Kidney (tissue), 22 donors: ENCODE measurements at places on chromosomes 5 and 9.
A peak's percentile ranks its signal among the peaks of the same experiment; 100 is the strongest.

DNA sequence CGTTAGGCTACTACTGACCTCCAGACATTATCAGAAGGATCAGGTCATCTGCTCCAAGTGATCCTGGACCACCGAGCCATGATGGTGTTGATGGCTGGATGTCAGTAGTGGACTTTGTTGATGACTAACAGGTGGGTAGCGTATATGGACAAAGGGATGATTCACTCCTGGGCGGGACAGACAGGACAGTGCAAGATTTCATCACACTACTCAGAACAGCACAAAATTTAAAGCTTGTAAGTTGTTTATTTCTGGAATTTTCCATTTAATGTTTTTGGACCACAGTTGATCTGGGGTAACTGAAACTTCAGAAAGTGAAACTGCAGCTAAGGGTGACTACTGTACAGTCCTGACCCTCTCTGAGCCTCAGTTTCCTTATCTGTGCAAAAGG, 12.7 kb downstream of the PDGFRB start:
- DNase-seq = no peak

DNA sequence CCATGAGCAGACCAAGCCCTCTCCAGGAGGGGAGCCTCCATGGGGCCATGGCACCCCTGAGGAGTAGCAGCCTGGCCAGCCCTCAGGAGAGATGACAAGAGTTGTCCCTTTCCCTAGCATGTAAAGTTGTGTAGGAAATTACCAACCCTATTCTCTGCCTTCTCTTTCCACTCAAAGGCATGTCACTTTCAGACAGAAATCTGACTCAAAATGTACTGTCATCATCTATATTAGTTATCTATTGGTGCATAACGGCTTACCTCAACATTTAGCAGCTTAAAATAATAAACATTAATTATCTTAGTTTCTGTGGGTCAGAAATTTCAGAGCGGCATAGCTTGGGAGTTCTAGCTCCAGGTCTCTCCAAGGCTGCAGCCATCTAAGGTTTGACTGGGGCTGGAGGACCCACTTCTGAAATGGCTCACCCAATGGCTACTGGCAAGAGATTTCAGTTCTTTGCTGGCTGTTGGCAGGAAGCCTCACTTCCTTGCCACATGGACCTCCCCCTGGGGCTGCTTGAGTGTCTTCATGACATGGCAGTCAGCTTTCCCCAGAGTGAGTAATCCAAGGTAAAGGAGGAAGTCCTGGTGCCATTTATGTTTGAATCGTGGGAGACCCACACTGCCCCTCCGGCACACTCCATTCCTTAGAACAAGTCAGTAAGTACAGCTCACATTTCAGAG, 632.3 kb downstream of the CCDC171 start:
- DNase-seq = no peak

- DNase-seq = no peak
These were observed 573.2 kb downstream of the CCDC171 start for GRCh38 chr9:16126042-16126441.

GRCh38 chr5:150411245-150411979, 1.3 kb downstream of the CD74 start:
- DNase-seq = no peak

GRCh38 chr5:67992923-67993322, 222.6 kb upstream of the PIK3R1 start:
- no peak for DNase-seq

GRCh38 chr5:80177236-80177635, 78.6 kb downstream of the SERINC5 start:
- no peak for DNase-seq

GRCh38 chr5:55816342-55816741, 34.8 kb upstream of the IL31RA start:
- no peak for DNase-seq

- no peak for DNase-seq
These were observed 619.7 kb upstream of the ARRDC3 start for GRCh38 chr5:92002721-92003274.

- no peak for DNase-seq
These were observed 292.1 kb upstream of the ELAVL2 start for GRCh38 chr9:24118190-24118589.

- no peak for DNase-seq
These were observed 260.1 kb upstream of the CDH18 start for GRCh38 chr5:20248118-20248517.

- DNase-seq = no peak
These were observed 140.9 kb upstream of the TLX3 start for GRCh38 chr5:171168171-171168570.

GRCh38 chr9:33813712-33814641, 3.0 kb upstream of the UBE2R2 start:
- peak; percentile 60 for DNase-seq

DNA sequence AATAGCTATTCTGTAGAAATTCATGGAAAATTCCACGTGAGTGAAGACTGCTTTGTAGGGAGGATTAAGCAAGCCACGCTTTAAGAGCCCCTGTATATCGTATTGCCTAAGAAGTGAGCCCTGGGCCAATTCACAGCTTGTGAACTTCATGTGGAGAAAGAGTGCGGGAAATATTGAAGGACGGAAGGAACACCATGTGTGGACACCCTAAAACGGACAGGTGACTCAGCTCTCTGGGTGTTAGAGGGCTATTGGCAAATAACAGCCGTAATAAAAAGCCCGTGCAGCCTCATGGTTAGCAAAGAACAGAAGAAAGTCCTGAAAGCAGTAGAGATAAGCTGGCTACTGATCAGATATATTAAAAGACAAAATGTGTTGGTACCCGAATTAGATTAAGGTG, 26.4 kb downstream of the ZNF366 start:
- no peak for DNase-seq

GRCh38 chr9:76431601-76432000, 27.4 kb upstream of the GCNT1 start:
- no peak for DNase-seq

GRCh38 chr5:76469656-76470290, 66.7 kb downstream of the IQGAP2 start:
- no peak for DNase-seq

DNA sequence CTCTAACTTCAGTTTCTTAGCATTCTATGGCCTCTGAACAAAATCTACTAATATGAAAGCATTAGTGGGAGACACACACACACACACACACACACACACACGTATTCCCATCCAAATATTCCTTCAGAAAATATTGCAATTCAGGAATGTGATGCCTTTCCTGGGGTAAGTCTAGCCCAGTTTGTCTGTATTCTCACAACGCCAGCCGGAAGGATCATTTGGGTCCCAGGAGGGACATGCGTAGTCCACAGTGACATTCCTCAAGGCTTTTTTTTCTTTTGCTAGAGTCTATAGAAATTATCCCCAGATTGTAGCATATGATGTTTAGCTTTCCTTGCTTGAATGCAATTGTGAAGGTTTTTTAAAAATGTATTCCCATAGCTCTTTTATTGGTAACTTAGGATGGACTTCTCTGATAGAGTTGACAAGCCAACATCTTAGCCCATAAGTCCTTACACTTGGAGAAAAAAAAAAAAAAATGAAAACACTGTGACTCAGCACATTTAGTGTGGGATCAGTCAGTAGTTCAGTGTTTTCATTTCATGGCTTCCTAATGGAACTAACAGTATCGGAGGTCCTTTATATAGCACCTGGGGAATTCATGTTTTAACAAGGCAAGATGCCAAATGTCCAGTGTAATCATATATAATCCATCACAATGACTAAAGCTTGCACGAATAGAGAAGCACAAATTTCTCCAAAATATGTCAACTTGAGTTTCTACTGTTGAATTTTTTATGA, 316.5 kb downstream of the DIRAS2 start:
- no peak for DNase-seq

GRCh38 chr9:87256973-87257372, 240.7 kb upstream of the DAPK1 start:
- no peak for DNase-seq

DNA sequence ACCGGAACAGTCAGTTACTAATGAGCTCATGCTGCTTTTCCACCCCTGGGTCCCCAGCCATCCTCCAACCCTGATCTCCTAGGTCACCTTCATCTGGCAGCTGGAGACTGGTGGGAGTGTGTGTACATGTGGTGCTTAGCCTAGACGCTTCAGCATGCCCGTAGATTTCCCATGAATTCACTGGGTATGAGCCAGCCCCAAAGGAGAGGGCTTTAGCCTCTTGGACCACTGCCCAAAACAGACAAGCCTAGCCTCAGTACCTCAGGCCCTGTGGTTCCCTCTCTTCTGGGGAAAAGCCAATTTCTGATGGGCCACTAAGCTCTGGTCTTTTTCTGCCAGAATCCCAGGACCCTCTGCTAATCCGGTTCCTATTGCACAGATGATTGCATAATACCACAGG, 48.0 kb upstream of the ASTN2 start:
- no peak for DNase-seq

- DNase-seq = no peak
These were observed 166.5 kb upstream of the PRR16 start for GRCh38 chr5:120297616-120298015.

DNA sequence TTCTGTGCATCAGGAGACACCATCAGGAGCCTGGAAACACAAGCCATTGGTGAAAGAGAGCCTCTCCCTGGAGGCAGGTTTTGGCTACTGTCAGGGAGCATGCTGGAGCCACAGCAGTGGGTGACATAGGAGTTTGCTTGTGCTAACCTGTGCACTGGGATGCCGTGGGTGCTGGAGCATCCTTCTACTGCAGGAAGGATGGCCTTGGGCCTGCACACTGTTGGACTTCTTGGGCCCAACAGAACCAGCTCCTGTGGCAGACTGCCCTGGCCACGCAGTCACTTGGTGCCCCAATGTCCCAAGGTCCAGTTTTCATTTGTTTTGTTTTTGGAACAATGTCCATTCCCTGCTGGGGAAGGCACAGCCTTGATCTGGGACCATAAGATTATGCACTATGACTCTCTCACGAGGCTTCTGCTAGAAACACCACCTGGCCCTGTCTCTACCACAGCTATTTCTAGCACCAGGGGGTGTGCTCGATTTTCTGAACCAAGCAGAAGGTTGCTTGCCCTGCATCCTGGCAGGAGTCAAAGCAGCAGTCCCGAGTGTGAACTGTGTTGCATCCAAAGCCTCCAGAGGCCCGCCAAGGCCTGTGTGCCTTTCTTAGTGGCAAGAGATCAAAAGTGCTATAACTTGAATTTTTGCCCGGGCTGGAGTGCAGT, 5.5 kb upstream of the LTC4S start:
- no peak for DNase-seq

GRCh38 chr5:160105686-160106360, 13.4 kb downstream of the PWWP2A start:
- DNase-seq = no peak

DNA sequence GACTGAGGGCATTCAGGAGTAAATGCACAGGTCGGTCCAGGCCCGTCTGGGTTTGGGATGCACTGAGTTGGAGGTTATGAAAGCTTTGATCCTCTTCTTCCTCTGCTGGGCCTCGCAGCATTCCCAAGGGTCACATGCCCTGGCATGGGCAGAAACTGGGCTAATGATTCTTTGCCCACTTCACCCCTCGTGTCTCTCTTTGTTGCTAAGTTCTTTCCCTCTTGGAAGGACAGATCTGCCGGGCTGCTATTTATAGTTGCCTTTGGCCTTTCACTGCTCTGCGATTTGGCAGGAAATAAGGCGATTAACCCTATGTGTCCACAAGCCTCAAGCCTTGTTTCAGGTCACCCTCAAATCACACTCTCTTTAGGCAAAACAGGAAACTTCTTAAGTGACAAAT, 66.9 kb downstream of the ENTREP1 start:
- DNase-seq = peak; percentile 23

DNA sequence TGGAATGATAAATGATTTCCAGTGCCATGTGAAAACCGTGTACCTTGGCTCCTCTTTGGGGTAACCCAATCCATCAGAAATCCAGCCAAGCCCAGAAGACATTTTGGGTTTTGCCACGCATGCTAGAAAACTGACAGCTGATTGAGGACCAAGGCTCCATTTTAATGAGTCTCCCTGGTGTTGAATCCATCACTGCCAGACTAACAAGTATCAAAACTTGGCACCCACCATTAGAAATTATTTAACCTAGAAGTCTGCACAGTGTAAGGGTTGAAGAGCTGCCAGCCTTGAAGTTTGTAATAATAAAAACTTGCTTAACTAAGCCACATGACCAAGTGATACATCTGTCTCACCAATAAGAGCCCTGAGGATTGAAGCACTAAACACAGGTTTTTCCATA, 369.9 kb downstream of the DNAH5 start:
- DNase-seq = no peak

DNA sequence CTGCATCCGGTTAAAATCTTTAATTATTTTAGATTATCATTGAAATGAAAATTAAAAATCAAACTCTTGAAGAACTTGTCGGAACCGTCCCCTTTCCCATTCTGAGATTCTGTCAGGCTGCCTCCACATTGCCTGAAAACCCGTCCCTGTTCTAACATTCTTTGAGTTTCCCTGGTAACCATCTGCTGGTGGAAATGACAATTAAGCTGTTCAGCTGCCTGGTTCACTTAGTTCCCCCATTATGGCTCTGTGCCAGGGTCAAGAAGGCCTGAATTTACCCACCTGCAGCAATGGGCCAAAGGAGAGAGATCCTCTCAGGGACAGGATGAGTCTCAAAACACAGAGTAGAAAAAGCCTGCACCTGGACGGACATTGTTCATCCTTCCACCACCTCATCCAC, 11.8 kb upstream of the TCOF1 start:
- DNase-seq = no peak

DNA sequence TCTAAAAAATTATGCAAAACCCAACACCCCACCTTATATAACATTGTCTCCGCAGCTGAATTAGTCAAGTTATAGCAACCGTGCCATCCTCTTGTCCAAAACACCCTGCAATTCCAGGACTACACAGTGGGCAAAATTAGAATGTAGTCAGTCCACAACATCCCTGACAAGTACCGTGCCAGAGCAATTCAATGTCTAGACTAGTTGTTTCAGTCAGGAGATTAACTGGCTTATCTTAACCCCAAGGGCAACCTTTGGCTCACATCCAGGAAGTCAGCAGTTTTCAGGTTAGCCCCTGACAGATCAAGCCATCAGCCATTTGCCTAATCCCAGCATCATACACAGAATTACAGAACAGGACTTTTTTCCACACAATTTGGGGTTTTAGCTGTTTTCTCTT, 240.8 kb upstream of the TMEM161B start:
- DNase-seq = no peak

- DNase-seq = no peak
These were observed 17.5 kb downstream of the IRF1 start for GRCh38 chr5:132473019-132473531.

DNA sequence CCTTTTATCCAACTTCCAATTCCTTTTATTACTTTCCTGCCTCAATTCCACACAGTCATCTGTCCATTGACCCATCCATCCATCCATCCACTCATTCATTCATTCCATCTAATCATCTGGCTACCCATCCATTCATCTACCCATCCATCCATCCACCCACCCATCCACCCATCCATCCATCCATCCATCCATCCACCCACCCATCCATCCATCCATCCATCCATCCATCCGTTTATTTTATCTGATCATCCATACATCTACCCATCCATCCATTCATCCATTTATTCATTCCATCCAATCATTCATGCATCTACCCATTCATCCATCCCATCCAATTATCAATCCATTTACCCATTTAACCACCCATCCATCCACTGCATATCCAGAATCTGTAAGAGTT, 11.6 kb downstream of the PAEP start:
- no peak for DNase-seq
